D341Med (cell line): ENCODE measurements at places on chromosomes 4 and X.

DNA sequence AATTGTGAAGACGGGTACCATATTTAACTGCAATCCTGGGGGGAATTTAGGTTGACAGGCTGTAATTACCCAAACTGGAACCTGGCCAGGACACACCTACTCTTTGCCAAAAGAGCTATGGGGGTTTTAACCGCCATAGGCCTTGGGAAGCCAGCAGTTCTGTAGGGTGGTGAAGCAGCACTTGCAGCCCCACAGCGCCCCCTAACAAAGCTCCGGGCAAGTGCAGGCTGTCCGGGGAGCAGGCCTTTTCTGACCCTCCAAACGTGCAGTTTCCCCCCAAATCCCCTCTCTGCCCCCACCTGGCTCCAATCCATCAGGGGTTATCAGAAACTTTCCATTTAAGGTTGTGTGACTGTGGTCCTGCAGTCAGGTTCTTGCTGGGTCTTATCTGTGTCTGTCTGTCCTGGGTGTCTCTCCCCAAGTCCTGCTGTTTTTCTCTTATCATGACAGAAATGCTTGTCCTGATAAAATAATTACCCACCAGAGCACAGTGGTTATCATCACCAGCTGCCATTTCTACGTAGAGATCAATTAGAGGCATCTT, 350.9 kb downstream of the MID1IP1 start:
- DNase-seq = peak; percentile 70

DNA sequence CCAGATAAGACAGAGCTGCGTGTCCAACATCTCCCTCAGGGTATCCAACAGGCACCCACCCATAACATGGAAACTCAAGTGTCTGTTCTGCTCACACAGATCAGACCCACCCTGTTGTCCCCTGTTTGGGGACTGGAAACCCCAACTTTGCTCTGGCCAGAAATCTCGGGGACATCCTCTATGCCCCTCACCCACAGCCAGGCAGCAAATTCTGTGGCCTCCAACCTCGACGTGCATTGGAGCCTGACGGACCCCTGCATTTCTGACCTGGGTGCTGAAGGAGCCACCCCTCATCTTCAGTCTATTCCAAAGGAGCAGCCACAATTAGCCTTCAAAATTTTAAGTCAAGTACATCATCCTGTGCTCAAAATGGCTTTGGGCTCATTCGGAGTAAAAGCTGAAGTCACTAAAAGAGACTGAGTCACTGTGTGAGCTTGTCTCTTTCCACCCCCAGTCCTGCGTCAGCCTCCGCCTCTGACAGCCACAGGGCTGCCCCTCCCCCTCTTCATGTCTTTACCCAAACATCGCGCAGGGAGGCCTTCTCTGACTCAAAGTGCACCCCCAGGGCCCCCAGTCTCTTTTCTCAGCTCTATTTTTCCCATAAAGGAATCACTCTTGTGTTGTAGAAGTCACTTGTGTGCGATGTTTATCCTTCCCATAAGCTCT, 24.4 kb upstream of the PDE6B start:
- no peak for DNase-seq

GRCh38 chr4:52957835-52958631, 95.9 kb downstream of the RASL11B start:
- DNase-seq = no peak

- DNase-seq = no peak
Observed at GRCh38 chr4:19583827-19584569, 667.7 kb upstream of the SLIT2 start.

GRCh38 chr4:128310266-128310697, 22.7 kb upstream of the PGRMC2 start:
- peak; percentile 47 for DNase-seq

- no peak for DNase-seq
Observed at GRCh38 chr4:25870081-25870480, 7.3 kb upstream of the SEL1L3 start.
